SJCRH30 (cell line): ENCODE measurements at places on chromosomes 2 and 18. TPM values are rescaled to one million over a fixed set of nuclear protein-coding genes. Genes with fewer than 3 reads are reported as not detected.
A peak's percentile ranks its signal among the peaks of the same experiment; 100 is the strongest.

DNA sequence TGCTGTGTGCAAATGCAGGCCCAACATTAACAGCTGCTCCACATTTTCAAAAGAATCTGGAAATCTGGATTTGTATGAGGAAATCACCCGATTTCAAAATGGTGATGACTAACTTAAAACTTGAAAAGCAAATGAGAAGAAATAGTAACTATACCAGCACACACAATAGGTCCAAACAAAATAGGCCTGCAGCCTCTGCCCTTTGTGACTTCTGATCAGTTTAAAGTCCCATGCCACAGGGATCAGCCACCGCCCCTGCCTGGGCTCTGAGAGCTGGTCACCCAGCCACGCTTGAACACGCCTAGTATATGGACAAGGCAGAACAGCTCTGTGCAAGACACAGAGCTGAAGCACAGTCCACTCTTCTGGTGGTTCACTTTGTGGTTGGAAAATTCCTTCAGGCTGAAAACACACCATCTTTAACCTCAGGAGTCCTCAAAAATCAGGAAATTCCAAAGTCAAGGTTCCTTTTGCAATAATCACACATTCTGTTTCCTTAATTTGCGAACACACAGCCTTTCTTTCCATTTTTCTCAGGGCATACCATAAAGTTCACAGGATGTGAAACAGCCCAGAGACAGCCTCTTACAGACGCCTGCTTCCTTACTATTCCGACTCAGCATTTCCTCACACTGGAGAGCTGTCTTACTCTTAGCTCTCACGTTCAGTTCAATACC lies 150.1 kb upstream of the RIOK3 start:
- H3K36me3 ChIP-seq: no peaks in the 10 kb centered on the region
- no peak overlapping the region for H3K4me3 ChIP-seq
- no peak overlapping the region for H3K27ac ChIP-seq
- DNase-seq: no peak
- peaks cover 12% of the 10 kb centered on the region for H3K4me1 ChIP-seq
- no peaks in the 10 kb centered on the region for H3K27me3 ChIP-seq

DNA sequence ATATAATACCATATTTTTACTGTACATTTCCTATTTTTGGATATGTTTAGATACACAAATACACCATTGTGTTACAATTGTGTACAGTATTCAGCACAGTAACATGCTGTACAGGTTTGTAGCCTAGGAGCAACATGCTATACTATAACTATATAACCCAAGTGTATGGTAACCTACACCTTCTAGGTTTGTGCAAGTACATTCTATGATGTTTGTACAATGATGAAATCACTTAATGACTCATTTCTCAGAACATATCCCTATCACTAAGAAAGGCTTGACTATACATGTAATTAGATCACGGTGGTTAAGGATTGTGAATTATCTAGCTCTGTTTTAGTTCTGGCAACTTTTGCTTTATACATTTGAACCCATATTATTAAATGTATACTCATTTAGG lies 31.3 kb downstream of the NPHP1 start:
- no peaks in the 10 kb centered on the region for H3K36me3 ChIP-seq
- H3K4me1 ChIP-seq: no peaks in the 10 kb centered on the region
- no peak for DNase-seq
- no peak overlapping the region for H3K4me3 ChIP-seq
- H3K27ac ChIP-seq: no peak overlapping the region
- no peaks in the 10 kb centered on the region for H3K27me3 ChIP-seq

The LBH gene
- 140 and 158 TPM in 2 replicates for total RNA-seq

DNA sequence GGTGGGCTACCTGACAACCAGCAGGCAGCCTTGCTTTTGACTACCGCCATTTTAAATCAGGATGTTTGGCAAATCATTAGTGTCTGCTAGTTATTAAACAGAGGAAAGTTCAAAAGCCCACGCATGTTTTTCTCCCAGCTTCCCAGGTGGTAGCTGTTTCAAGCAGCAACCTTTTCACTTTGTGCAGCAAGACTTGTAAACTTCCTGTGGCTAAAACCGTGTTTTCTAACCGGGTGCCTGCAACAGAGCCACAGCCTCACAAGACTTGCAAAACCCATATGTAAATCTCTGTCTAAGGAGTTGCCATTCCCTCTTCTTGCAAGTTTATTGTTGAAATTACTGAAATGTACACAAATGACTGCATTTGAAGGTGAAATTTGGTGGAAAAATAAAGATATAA lies 633.1 kb downstream of the BCL11A start:
- H3K4me3 ChIP-seq: no peak overlapping the region
- H3K27ac ChIP-seq: no peak overlapping the region

The MRO gene
- 0.03 and 0.06 TPM in 2 replicates for total RNA-seq

DNA sequence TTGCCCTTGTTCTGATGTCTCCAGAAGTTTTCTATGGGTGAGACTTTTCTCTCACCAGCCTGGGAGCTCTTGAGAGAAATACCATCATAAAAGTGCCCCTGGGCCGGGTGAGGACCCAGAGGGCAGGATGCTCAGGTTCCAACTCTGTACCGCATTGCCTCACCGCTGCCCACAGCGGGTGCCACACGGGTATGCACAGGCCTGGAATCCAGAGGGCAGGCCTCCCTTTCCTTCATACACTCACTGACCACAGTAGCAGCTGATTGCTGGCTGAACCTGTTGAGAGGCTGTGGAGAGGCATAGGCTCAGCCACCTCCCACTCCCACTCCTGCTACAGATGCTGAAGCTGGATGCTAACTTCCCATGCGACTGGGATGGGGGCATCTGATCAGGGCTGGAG lies 293.8 kb downstream of the CYP26B1 start:
- DNase-seq: peak; percentile 26
- H3K36me3 ChIP-seq: no peaks in the 10 kb centered on the region
- H3K27ac ChIP-seq: no peak overlapping the region
- no peak overlapping the region for H3K4me3 ChIP-seq
